ENCODE measurements at places on chromosomes 5 and 9. TPM values are rescaled to one million over a fixed set of nuclear protein-coding genes. Genes with fewer than 3 reads are reported as not detected.

Gene TLX3
- total RNA-seq: not detected

Gene INSL4
- total RNA-seq: 0.16 TPM

Gene PCDHB3
- 3.1 TPM for total RNA-seq

Gene RNF14
- 101 TPM for total RNA-seq

Gene PCDHA12
- 4.3 TPM for total RNA-seq

Gene FAM78A
- 30.8 TPM for total RNA-seq

Gene CARD9
- total RNA-seq: 3.5 TPM

DNA sequence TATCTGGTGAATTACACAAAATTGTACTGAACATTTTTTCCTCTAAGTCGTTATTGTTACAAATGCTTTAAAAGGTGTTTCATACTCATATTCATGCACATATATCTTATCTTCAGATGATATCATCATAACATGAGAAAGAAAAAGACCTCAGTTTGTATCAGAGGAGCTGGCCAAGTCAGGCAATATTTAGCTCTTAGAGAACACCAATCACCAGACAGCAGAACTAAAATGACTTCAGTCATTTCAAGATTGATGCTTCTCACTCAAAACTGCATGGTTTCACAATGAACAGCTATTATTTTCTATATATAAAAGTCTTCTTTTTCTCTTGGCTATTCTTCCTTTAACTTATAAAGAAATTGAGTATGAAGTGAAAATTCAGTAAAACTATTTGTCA is 44.6 kb downstream of the TSSK1B start:
- no peaks in the 10 kb centered on the region for H3K27me3 ChIP-seq
- H3K4me1 ChIP-seq: no peaks in the 10 kb centered on the region
- DNase-seq: no peak
- H3K4me3 ChIP-seq: no peak overlapping the region
- H3K36me3 ChIP-seq: no peaks in the 10 kb centered on the region

- peak; percentile 63 for DNase-seq
- no peak overlapping the region for H3K4me3 ChIP-seq
- H3K36me3 ChIP-seq: no peaks in the 10 kb centered on the region
- no peaks in the 10 kb centered on the region for H3K4me1 ChIP-seq
- no peaks in the 10 kb centered on the region for H3K27me3 ChIP-seq
Observed at GRCh38 chr9:28073270-28073669, 500.0 kb upstream of the C9orf72 start.

- H3K27ac ChIP-seq: no peak overlapping the region
Observed at GRCh38 chr9:34332076-34332964, 3.0 kb downstream of the NUDT2 start.

GRCh38 chr5:113804943-113805342 is 291.4 kb downstream of the YTHDC2 start:
- DNase-seq: no peak
- H3K27me3 ChIP-seq: no peaks in the 10 kb centered on the region
- H3K36me3 ChIP-seq: no peaks in the 10 kb centered on the region
- H3K4me3 ChIP-seq: no peak overlapping the region
- H3K27ac ChIP-seq: no peak overlapping the region

- H3K36me3 ChIP-seq: no peaks in the 10 kb centered on the region
- DNase-seq: no peak
- no peak overlapping the region for H3K27ac ChIP-seq
- H3K4me3 ChIP-seq: no peak overlapping the region
- no peaks in the 10 kb centered on the region for H3K4me1 ChIP-seq
Observed at GRCh38 chr9:115098226-115098965, 19.6 kb downstream of the TNC start.

- no peaks in the 10 kb centered on the region for H3K36me3 ChIP-seq
- H3K4me1 ChIP-seq: peaks cover 39% of the 10 kb centered on the region
- peak overlapping the region; percentile 96 for H3K4me3 ChIP-seq
- DNase-seq: peak; percentile 79
Observed at GRCh38 chr5:133052317-133053175, 733 bp downstream of the HSPA4 start.

GRCh38 chr9:105308461-105309341 is 64.2 kb downstream of the SLC44A1 start:
- H3K4me1 ChIP-seq: no peaks in the 10 kb centered on the region
- DNase-seq: no peak
- H3K27me3 ChIP-seq: no peaks in the 10 kb centered on the region
- H3K4me3 ChIP-seq: no peak overlapping the region
- H3K36me3 ChIP-seq: no peaks in the 10 kb centered on the region
- H3K27ac ChIP-seq: no peak overlapping the region

GRCh38 chr5:72273547-72273946 is 46.5 kb downstream of the MRPS27 start:
- no peaks in the 10 kb centered on the region for H3K4me1 ChIP-seq
- no peak overlapping the region for H3K27ac ChIP-seq
- H3K36me3 ChIP-seq: no peaks in the 10 kb centered on the region
- no peaks in the 10 kb centered on the region for H3K27me3 ChIP-seq
- no peak for DNase-seq

DNA sequence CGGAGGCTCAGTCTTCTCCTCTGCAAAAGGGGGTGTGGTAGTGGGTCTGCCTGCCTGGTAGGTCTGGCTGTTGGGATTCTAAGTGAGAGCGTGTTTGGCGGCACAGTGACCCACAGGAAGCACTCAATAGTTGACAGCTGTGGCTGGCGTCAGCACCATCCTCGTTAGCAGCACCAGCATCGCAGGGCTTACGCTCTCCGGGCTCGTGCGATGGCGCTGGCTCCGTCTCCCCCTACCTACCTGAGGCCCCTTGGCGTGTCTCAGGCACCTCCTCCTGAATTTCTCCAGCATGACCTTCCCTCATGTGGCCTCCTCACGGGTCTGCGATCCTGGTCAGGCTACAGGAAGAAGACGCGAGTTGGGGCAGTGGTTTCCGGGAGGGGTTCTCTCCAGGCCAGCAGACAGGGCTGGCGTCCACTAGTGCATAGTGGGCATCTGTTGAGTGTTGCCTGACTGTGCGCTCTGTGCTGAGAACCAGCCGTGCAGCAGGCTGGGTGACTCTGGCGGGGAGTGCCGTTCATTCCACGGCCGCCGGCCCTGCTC is 66.9 kb downstream of the HMCN2 start:
- no peak for DNase-seq
- no peak overlapping the region for H3K4me3 ChIP-seq
- H3K4me1 ChIP-seq: peaks cover 3% of the 10 kb centered on the region
- H3K27me3 ChIP-seq: no peaks in the 10 kb centered on the region
- H3K27ac ChIP-seq: no peak overlapping the region

- no peak overlapping the region for H3K4me3 ChIP-seq
- no peak for DNase-seq
- H3K36me3 ChIP-seq: no peaks in the 10 kb centered on the region
Observed at GRCh38 chr5:156438076-156438475, 111.1 kb downstream of the SGCD start.

Data from testis (tissue), 5 donors.